T1000 (cell line): ENCODE measurements at places on chromosomes 6 and 20.

GRCh38 chr6:35519313-35520015 lies 6.8 kb upstream of the TULP1 start:
- DNase-seq: no peak

- no peak for DNase-seq
Measured at GRCh38 chr6:56916849-56917551, 37.9 kb upstream of the BEND6 start.

DNA sequence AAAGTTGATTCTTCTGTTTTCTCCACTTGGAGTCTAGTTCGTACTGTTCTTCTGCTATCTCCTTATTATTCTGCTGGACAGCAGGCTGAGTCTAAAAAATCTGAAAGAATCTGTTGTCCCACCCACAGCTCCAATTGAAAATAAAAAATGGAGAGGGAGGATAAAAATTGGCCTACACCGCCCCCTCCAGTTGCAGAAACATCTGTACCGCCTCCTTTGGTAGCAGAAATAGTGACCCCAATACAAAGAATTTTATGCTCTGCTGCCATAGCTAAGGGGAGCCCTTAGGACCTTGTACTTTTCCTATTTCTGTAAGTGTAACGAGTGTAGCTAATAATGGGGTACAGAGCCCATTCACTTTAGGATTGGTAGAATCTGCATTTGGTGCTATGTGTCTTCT lies 4.9 kb upstream of the FKBP1A start:
- DNase-seq: no peak

DNA sequence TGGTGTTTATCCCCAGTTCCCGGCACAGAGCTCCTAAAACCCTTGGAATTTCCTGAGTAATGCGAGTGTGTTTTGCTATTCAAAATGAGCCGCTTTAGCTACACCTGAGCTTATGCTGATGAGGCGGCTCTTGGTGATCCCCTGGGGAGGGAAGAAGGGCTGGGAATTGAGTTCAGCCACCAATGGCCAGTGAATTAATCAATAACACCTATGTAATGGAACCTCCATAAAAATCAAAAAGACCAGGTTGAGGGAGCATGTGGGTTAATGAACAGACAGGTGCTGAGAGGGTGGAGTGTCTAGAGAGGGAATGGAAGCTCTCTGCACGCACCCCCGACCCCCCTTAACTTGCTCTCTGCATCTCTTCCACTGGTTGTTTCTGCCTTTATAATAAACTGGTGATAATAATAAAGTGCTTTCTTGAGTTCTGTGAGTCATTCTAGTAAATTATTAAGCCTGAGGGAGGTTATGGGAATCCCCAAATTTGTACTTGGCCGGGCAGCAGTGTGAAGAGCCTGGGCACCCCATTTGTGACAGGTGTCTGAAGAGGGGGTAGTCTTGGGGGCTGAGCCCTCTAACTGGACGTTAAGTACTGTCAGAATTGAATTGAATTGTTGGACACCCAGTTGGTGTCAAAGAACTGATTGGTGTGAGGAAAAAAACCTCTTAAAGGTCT lies 24.6 kb upstream of the SERPINB1 start:
- DNase-seq: no peak

- no peak for DNase-seq
Measured at GRCh38 chr20:31515775-31516107, 1.5 kb downstream of the HM13 start.

DNA sequence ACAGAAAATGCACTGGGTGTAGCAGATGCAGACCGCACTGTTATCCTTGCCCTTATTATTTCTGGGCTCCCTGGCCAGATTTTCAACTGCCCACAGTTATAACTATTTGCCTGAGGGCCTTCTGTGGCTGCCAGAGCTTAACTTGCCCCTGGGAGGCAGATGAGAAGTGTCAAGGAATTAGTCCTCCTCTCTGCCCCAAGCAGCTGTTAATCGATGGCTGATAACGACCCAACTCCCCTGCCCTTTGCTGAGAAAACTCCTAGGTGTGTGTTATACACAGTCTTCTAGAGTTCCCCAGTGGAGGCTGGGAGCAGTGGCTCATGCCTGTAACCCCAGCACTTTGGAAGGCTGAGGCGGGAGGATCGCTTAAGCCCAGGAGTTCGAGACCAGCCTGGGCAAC lies 44.4 kb upstream of the SHLD1 start:
- no peak for DNase-seq

DNA sequence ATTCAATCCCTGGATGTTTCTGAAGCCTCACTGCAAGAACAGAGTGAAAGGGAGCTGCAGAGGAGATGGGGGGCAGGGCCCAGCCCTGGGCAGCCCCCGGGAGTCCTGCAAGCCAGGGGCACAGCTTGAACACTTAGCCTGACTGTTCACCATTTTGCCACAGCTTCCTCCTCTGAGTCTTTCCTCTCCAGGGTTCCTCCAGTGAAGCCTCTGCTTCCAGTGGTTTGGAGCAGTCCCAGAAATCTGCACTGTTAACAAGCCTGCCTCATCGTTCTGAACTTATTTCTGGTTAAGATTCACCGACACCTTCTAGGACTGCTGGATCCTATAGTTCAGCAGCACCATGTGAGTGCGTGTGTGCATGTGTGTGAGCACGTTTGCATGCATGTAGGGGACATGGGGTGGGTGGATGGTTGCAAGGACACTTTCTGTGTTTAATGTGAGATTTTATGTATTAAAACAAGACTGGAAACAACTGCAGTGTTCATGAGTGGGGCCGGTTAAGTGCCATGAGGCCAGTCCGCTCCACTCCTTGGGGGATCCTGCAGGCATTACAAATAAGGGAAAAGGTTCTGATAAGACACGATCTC lies 24.6 kb downstream of the CEBPB start:
- no peak for DNase-seq
